HuH-7 (cell line): ENCODE measurements at places on chromosomes 7 and 10.

DNA sequence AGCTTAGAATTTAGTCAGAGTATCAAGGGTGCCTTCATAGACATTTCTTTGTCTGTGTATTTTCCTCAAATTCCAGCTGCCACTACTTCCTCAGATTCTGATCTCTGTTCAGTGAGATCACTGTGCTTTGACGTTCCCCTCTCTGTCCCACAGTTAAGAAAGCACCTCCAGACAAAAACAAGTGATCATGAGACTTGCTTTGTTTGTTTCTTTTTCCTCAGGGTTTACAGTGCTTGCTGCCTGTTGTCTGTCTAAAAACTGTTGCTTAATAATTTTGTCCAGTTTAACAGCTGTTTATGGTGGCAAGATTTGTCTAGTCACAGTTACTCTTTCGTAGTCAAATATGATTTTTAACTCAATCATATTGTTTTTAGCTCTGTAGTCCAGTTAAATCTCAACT lies 29.1 kb downstream of the TRUB1 start:
- no peak for DNase-seq

DNA sequence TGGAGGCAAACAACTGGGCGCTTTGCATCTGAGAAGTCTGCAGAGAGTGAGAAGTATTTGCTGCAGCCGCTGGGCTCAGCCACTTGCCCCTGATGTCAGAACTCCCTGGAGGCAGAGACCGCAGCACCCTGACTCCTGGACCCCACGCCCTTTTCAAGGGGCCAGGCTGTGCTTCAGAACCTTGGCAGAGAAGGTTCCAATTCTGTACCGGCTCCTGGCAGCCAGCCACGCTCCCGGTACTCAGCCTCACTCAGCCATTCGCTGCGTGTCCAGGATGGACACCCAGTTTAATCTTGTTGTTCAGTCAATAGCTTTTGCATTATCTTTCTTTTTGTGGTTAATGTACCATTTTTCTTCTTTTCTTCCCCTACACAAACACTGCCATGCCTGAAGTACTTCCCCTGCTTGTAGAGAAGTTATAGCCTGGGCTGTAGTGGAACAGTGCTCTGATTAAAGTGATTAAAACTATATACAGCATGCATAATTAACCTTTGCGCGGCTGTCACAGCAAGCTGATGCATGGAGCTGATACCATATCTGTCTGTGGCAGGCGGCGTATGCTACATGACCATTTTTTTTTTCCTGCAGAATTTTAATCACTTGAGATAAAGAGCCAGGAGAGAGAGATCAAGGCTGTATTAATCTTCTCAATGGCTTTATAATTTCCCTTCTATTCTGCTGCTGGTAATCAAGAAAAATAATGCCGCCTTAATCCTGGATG lies 578.5 kb downstream of the SDK1 start:
- DNase-seq: no peak

DNA sequence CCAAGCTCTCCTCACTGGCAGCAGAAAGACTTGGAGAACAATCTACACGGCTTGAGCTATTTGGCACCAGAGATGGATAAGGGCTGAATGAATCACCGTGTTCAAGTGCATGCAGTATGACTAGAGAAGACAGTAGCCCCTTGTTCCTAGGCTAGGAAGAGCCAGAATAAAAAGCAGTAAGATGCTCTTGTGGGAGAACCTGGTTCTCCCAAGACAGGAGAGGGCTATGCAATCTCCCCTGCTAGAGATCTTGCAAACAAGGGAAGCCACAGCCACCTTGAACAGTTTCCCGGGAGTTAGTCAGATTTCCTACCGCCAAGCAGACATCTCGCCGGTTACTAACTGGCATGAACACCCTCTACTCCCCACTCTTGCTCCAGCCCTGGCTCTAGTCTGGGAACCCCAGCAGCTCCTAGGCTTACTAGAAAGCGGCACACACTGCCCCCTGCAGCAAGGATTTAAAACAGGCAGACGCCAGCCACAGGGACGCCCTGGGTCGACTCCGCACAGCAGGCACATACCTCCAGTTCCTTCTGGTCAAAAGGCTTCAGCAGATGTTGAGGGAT lies 107.3 kb downstream of the SMURF1 start:
- peak; percentile 56 for DNase-seq

- peak; percentile 47 for DNase-seq
These were observed 153.7 kb downstream of the CDK14 start for GRCh38 chr7:90749774-90750173.

- peak; percentile 44 for DNase-seq
These were observed 404.2 kb downstream of the THSD7A start for GRCh38 chr7:11427686-11428273.

DNA sequence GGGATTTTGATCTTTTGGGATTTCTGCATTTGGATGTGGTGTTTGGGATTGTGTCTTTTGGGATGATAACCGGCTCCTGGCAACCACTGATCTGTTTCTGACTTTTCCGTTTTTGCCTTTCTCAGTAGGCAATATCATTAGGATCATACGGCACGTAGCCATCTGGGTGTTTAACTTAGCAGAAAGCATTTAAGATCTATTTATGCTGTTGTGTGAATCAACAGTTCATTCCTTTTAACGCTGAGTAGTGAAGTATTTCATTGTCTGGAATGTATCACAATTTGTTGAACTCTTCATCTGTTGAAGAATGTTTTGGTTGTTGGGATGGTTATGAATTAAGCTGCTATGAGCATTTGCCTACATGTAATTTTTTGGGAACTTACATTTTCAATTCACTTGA lies 459.6 kb downstream of the SDK1 start:
- DNase-seq: no peak

DNA sequence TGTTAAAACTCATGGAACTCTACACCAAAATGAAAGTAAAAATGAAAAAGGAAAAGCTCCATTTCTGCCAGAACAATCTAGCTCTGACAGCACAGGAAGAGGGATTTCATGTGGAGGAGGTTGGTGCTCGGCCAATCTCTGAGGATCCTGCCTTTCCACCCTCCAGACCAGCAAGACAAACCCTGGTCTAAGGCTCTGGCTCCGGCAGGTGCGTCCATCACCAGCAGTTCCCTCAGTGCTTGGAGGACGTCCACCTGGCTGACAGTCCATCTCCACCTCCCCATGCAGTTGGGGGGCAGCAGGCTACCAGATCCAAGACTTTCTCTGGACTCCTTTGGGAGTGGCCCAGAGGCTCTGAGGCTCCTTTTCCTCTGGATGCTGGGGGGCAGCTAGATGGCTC lies 25.0 kb upstream of the LOXL4 start:
- DNase-seq: no peak

- DNase-seq: no peak
These were observed 45.8 kb upstream of the SORBS1 start for GRCh38 chr10:95606922-95607321.
